NB4 (cell line): ENCODE measurements at places on chromosomes 13 and 19.

DNA sequence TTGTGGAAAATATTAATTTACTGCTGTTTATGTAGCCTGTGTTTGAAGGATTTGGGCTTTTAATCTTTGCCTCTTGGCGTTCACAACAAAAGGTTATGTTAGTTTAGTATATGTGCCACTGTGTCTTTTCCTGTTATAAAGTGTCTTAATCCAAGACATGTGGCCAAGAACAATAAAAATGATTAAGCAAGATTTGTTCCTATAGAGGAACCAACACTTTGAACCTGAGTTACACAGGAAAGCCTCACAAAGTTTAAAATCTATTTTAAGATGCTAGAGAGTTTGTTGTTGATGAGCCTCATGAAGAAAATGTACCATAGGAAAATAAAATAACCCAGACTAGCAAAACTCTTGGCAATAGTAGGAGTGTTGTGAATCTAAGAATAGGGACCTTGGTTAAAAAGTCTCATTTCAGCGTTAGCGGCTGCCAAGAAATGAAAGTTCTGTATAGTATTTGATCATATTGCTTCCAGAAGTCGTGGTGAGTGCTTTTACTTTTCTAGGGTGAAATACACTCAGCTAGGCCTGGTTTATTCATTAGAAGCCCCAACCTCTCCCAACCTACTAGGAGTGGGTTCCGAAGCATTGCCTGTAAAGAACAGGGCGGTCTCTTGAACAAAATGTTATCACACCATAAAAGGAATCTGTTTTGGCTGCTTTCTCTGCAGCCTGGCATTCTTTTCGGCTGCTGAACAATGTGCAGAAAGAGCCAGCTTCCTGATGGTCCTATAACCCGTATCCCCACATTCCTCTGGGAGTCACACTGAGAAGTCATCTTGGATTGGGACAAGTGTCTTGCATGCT is 102.6 kb downstream of the LRCH1 start:
- DNase-seq = peak; percentile 28

DNA sequence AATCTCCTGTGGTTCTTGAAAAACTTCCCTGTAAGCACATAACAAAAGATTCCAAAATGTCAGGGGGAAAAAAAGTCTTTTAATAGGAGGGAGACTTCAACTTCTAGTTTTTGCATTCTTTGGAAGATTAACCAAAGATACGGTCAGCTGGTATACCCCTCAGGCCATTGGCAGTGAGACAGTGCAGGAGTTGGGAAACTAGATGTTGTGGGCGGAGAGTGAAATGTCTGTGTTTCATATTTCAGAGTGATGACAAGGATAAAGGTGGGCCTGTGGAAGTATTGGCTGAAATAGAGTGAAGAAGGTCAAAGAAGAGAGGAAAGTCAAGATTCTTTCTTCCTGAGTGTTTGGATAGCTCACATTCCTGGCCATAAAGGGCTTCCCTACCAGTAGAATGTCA is 40.8 kb downstream of the CYP2B6 start:
- DNase-seq = no peak

GRCh38 chr13:97366172-97366688 is 67.7 kb upstream of the RAP2A start:
- DNase-seq = peak; percentile 40

DNA sequence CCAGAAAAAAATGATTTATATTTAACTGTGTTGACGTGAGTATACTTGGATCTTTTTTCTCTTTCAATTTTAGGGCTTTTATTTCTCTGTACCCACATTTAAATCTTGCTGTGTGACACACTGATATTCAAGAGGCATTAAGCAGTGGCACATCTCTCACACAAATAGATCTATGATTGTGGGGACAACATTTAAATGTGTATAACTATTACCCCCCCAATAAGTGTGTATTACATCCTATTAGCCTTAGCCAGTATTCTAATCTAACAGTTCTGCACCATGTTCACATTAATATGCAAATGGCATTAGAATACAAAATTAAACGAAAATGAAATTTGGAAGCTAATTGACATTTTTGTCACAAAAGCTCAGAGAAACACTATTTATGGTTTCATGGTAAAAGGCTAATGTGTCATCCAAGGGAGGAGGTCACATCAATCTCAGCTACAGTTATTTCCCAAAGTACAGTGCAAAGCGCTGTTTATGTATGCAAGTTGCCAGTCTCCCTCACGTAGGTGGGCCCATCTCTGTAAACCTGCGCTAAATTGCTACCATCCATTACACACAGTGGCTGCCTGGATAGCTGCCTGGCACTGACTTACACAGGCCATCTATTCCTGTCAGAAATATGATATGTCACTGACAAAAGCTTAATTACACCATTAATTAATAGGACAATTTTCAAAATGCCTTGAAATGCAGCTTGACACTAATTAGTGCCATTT is 984.7 kb upstream of the PCDH9 start:
- DNase-seq = no peak
